ENCODE measurements at places on chromosomes 4 and X.

GRCh38 chrX:148385471-148385870 is 114.9 kb upstream of the AFF2 start:
- no peak for DNase-seq

- DNase-seq = peak; percentile 71
Observed at GRCh38 chr4:87092389-87093141, 127.9 kb downstream of the KLHL8 start.

- peak; percentile 8 for DNase-seq
Observed at GRCh38 chr4:55008166-55009056, 117.0 kb downstream of the KDR start.

- DNase-seq = peak; percentile 20
Observed at GRCh38 chr4:154254999-154255398, 236.6 kb downstream of the DCHS2 start.

Data from OCI-M1 (cell line).